ENCODE measurements at places on chromosomes 11 and 22.

- no peak for DNase-seq
These were observed 207.6 kb downstream of the BRD1 start for GRCh38 chr22:49620003-49620556.

DNA sequence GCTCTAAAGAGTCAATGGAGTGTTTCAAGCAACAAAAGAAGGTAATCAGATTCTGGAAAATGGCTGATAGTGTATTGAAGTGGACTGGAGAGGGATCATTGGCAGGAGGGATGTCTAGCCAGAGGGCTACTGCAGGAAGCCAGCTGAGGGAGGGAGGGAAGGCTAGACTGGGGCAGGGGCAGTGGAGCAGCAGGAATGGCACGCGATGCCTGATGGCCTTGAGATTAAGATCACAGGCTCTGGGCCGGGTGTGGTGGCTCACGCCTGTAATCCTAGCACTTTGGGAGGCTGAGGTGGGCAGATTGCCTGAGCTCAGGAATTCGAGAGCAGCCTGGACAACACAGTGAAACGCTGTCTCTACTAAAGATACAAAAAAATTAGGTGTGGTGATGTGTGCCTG lies 47.5 kb upstream of the PRDM11 start:
- no peak for DNase-seq

DNA sequence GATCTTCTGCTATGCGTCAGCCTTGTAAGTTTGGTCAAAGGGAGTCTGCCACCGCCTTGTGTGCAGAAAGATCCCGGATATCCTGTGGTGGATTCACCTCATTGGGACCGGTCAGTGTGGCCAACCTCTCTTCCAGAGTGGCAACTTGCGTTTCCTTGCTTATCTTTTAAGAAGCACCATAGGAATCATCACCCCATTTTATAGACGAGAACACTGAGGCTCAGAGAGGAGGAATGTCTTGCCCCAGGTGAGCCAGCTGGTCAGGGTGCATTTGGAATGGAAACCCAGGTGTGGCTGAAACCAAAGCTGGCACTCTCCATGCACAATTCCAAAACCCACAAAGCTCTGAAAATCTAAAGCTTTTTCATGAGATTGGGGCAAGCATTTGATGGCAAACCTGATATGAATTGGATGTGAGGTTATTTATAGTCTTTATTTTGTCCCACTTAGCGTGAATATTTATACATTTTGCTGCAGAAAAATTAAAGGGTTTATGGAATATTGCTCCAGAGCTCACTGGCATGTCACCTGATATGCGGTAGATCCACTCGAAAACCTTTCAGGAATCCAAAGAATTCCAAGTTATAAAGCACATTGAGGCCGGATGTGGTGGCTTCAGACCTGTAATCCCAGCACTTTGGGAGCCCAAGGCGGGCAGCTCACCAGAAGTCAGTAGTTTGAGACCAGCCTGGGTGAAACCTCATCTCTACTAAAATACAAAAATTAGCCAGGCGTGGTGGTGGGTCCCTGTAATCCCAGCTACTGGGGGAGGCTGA lies 12.1 kb upstream of the EIF3D start:
- DNase-seq: no peak

DNA sequence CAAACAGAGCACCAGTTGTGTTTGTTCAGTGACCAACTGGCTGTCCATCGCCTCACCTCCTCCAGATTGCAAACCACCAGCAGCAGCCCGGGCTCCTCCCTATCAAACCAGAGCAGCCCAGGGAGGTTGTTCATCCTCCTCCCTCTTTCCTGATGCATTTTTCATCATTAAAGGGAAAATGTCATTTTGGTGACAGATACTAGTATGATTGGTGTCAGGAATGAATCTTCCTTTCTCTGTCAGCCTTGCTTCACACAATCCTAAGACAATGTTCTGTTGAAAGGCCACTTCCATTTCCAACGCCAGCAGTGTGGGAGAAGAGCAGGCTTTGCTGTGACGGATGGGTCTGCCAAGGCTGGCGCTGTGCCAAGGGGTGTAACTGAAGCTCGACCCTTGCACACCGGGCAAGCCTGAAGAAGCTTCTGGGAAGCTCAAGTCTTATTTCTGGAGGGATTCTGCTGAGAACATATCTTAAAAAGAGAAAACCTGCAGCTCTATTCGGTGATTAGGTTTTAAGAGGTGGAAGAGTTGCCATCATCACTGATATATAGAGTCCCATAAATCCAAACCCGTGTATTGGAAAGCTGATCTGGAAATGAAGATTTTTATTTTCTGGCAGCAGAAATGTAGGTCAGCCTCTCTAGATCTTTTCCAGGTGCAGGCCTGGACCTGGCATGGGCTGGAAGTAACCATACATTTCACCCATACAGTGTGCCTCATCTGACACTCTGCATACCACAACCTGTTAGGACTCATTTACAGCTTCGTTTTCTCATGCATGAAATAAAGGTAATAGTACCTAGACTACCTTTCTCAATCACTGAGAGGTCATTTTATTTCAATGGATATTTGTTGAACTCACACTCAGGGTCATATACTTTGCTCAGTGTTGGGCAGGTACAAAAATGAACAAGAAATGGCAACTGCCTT lies 524.5 kb downstream of the NTM start:
- peak; percentile 28 for DNase-seq

DNA sequence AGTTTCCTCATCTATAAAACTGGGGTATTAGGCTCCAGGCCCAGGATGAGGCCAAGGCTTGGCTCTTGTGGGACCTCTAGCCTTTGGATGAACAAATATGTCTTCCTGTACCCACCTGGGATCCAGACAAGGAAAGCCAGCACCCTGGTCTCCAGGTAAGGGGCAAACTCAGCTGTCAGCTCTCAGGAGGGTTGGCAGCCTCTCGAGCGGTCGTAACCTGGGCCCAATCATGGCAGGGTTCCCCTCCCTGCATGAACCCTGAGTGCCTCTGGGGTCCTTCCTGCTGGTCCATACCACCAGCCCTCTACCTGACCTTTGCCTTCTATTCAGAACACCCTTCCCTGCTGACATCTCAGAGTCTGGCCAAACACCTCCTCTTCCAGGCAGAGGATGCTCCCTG lies 19.6 kb downstream of the SLC22A12 start:
- no peak for DNase-seq

GRCh38 chr22:43245717-43246116 lies 58.8 kb upstream of the TTLL12 start:
- no peak for DNase-seq

- DNase-seq: no peak
These were observed 28.1 kb downstream of the PPP6R3 start for GRCh38 chr11:68488623-68489022.

GRCh38 chr11:36257351-36257750 lies 31.9 kb downstream of the COMMD9 start:
- no peak for DNase-seq

GRCh38 chr22:32714458-32715430 lies 86.8 kb upstream of the TIMP3 start:
- no peak for DNase-seq

- no peak for DNase-seq
These were observed 6.6 kb downstream of the ZBTB16 start for GRCh38 chr11:114066046-114066648.

GRCh38 chr22:19473578-19473977 lies 5.4 kb downstream of the UFD1 start:
- DNase-seq: no peak

- DNase-seq: no peak
These were observed at the start of gene MS4A6A for GRCh38 chr11:60182541-60183330. MS4A6A (minus strand) TSS chr11:60183083; CDS start chr11:60181727, 1,356 bp downstream.

DNA sequence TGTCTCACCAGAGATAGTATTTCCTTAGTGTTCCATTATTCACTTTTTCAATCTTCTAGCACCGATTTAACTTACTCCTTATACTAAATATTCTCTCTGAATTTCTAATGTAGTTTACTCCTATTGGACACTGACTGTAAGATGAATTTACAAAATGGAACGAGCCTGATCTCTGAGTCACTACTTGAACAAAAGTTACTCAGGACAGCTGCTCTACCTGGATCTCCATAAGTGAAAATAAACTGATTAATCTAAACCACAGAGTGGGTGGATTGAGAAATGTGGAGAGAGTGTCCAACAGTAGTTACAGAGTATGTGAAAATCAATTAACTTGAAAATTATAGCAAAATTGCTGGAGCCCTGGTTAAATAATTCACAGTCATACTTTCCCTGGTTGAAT lies 141.7 kb upstream of the CHORDC1 start:
- no peak for DNase-seq

DNA sequence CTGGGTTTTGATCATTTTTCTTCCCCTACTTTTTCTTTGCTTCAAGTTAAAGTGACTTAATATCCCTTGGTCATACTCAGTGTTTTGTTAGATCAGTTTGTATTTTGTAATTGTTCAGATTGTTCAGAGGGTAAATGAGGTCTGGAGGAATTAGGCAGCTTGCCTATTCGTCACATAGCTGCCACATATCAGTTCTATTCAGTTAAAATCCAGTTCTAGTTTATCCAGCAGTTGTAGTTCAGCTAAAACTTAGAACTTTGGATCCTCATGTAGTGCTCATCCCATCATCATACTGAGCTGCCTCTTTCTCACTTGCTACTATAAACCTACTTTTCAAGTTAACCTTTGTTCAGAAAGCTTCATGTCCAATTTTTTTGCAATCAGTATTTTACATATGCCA lies 47.1 kb upstream of the DEPDC7 start:
- no peak for DNase-seq

- no peak for DNase-seq
These were observed 53.9 kb upstream of the CEP126 start for GRCh38 chr11:101860696-101861427.

DNA sequence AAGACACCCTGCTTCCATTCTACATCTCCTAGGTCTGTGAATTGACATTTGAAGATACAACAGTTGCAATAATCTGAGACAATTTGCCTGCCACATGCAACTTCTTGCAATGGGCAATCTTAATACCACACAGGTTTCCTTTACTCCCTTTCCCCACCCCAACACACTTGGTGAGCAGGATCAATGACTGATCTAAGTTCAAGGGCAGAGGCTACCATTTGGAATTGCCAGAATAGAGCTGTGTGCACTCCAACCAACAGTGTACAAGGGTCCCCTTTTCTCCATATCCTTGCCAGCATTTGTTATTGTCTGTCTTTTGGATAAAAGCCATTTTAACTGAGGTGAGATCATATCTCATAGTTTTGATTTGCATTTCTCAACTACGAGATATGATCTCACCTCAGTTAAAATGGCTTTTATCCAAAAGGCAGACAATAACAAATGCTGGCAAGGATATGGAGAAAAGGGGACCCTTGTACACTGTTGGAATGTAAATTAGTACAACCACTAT lies 2.9 kb upstream of the NNMT start:
- DNase-seq: no peak

GRCh38 chr11:876545-876944 lies 33.9 kb downstream of the TSPAN4 start:
- no peak for DNase-seq

DNA sequence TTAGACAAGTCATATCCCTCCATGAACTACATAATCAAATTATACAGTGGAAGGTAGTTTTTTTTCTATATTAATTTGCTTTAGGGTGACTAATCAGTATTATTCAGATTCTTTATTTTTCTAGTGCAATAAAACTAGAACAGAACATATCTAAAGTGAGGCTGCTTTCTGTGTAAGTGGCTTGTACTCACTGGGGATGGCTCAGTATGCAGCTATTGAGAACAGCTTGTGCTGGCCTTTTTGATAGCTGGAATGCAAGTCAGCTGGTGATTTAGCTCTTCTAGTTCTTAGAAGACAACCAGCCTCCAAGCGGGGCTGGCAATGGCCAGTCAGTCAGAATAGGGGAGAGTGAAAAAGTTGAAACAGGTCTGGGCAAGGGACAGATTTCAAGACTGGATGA lies 119.4 kb downstream of the BLID start:
- DNase-seq: no peak

DNA sequence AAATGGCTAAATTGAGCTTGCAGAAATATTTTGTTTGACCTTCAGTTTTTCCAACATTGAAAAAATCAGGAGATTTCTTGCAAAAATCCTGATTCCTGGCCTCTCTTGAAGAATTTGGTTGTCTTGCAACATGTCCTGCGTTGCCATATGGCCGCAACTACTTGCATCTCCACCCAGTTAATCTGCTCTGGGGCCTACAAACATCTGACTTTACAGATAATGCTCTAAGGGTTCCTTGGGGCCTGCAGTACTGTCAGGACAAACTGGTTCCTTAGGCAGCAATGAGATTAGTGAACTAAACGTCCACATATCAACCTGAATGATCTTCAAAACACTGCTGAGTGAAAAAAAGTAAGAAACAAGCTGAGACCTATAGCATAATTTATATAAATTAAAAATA lies 36.6 kb upstream of the FEZ1 start:
- DNase-seq: no peak

DNA sequence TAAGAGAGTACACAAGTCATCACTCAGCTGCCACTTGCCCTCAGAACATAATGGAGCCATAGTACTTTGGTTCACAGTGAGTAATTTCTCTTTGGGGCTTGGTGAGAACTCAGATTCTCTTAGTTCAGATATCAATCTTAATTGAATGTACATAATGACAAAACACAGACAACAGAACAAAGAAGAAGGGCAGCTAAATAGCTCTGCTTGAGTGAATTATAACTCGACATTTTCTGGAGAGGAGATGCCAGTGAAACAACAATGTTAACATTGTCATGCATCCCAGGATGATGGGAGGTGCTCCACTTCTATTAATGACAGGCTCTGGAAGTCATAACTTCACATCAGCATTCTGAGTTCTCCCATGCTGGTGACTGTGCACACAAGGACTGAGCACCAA lies 508.1 kb downstream of the TMEM135 start:
- DNase-seq: no peak

DNA sequence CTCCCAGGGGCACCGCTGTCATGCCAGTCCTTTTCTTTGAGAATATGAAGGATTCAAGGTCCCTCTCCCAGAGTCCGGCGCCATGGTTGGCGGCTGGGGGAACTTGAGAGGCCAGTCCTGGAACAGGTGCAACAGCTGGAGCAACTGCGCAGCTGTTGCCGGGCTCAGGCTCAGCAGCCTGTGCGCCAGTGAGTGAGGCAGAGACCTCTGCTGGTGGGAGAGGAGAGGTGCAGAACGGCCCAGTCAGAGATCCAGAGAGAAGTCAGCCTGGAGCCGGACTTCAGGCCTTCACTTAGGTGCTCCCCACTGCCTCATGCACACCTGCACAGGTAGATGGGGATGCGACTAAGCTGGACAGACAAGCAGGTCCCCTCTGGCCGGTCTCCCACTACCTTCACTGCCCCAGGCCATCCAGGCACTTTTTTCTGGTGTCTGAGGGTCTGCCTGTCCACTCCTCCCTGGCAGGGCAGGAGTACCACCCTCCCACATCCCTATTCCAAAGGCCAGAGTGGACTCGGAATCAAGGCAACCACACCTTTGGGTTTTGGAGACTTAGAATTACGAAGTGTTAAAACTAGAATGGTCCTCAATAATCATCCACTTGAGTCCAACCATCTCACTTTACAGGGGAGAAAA lies 4.6 kb downstream of the CHRDL2 start:
- no peak for DNase-seq

GRCh38 chr11:133902506-133902905 lies 54.3 kb downstream of the IGSF9B start:
- no peak for DNase-seq

DNA sequence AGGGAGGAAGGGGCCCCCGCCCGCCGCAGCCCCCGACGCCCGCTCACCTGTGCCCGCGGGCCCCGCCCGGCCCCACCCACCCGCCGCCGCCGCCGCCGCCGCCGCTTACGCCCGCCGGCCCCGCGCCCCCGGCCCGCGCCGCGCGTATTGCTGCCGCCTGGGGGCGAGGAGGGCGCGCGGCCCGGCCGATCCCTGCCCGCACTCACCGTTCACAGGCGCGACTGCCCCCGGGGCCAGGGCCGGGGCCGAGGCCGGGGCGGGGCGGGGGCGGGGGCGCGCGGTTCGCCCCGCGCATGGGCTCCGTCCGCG lies 212 bp downstream of the HRAS start:
- no peak for DNase-seq

Measured in keratinocyte (primary cell).